Stimulated activated CD8-positive, alpha-beta memory T cell treated with anti-CD3 and anti-CD28 coated beads, Interleukin-2, amount 100 ng/mL, for 1 hour (primary cell): ENCODE measurements at places on chromosomes 13 and 19.

GRCh38 chr13:103859952-103860351 is 793.7 kb upstream of the SLC10A2 start:
- DNase-seq: no peak

DNA sequence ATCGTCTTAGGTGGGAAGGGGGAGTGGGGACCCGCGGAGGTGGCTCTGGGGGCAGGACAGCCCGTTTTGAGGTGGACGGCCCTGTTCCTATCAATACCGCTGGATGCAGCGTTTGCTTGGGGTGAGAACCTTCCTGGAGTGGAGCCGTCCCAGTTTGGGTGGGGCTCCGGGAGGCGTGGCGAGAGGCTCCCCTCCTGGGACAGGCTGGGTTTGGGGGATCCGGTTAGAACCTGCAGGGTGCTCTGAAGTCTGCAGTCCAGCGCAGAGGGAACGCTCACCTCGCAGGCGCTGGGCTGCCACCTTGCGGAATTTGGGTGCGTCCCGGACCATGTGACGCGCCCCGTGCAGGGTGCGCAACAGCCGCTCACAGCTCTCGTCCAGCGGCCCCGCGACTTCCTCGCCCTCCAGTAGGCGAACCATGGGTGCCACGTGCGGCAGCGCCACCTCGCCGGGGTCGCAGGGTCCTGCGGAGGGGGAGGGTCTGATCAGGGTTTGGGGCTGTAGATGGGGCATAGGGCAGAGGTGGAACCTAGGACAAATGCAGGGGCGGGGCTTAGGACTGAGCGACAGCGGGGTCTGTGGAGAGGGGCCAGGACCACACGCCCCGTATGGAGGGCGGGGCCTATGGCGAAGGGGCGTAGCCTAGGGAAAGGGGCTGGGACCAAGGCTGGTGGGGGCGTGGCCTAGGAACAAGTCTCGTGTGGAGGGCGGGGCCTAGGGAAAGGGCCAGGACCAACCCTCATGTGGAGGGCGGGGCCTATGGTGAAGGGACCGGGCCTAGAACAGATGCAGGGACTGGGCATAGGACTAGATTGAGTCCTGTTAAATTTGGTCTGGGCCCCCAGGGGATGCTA is 13.8 kb downstream of the SH2D3A start:
- peak; percentile 55 for DNase-seq

GRCh38 chr13:74218291-74218690 is 84.1 kb upstream of the KLF12 start:
- no peak for DNase-seq

- no peak for DNase-seq
These were observed 19.7 kb downstream of the LPAR6 start for GRCh38 chr13:48393030-48393697.

DNA sequence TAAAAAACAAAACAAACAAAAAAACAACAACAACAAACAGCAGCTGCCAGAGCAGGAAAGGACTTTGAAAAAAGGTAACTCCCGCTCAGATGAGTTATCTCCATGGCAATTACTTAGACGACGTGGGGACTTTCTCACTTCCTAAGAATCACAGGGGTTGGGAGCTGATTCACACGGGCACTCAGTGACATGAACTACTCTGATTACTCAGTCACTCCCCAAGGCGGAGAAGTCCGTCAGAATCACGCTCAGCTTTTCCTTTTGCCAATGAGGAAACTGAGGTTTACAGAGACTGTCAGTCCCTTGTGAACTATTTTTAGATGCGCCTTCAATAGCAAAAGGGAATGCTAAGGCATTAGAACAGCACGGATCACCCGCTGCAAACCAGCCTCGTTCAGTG is 32.3 kb upstream of the MATK start:
- no peak for DNase-seq

GRCh38 chr19:10166046-10166445 is 28.7 kb downstream of the DNMT1 start:
- no peak for DNase-seq

- DNase-seq: no peak
These were observed 10.1 kb upstream of the GTF2F1 start for GRCh38 chr19:6402837-6403608.

- no peak for DNase-seq
These were observed 31.6 kb upstream of the DPRX start for GRCh38 chr19:53600217-53600616.

GRCh38 chr13:107568181-107568580 is 647.2 kb downstream of the LIG4 start:
- no peak for DNase-seq

DNA sequence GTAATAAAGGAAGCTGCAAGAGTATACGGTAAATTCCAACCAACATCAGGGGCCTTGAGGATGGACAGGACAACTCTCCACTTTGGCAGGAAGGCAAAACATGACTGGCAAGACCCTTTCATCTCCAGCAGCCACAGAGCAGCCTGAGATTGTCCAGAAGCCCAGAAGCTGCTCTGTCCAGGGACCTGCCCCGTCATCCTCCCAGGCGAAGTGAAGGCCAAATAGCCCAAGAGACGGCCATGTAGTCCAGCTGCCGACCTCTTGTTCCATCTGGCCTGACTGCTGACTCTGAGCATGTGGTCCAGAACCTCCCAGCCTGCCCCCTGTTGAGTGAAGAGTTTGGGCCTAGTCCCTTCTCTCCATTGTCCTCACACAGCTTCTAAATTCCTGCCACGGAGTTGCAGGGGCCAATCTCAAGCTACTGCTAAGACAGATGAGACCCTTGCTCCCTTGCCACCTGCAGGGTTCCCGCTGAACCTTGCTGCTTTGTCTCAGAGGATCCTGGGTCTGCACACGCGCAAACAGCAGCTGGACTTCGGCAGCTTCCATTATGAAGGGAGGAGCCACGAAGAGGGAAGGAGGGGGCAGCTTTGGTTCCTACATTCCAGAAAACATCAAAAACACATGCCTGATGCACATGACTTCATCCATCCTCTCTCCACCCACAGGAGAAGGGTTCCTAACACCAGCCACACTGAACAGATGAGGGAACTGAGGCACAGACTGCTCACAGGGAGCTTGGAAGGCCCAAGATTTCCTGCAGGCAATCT is 196.9 kb downstream of the KATNAL1 start:
- no peak for DNase-seq

GRCh38 chr13:99378985-99379733 is 72.0 kb upstream of the GPR183 start:
- no peak for DNase-seq

- DNase-seq: no peak
These were observed 87.7 kb downstream of the SGCG start for GRCh38 chr13:23268441-23268840.

DNA sequence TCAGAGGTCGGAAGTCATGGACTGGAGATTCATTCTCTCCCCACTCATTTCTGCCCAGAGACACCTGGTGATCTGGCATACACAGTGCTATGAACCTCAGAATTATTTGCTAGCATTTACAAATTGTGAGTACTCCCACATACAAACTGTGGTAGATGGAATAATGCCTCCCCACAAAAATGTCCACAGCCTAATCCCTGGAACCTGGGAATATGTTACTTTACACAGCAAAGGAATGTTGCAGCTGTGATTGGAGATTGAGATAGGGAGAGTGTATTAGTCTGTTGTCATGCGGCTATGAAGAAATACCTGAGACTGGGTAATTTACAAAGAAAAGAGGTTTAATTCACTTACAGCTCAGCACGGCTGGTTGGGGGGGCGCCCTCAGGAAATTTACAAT is 3.1 kb upstream of the UQCRFS1 start:
- DNase-seq: no peak

GRCh38 chr19:14418856-14419105 is 360 bp downstream of the DDX39A start:
- no peak for DNase-seq

- DNase-seq: no peak
These were observed 188.1 kb downstream of the UGGT2 start for GRCh38 chr13:95865080-95865615.
